ENCODE measurements at places on chromosomes 11 and 22. TPM values are rescaled to one million over a fixed set of nuclear protein-coding genes. Genes with fewer than 3 reads are reported as not detected.
A peak's percentile ranks its signal among the peaks of the same experiment; 100 is the strongest.

Gene TTLL12
- total RNA-seq: 36.6 TPM

Gene FAT3
- total RNA-seq: 80.6 TPM

Gene MS4A6A
- not detected for total RNA-seq

Gene RASSF10
- total RNA-seq: not detected

Gene EP300
- 127 TPM for total RNA-seq

Gene LAYN
- 0.98 TPM for total RNA-seq

Gene RTN4R
- total RNA-seq: 38.3 TPM

Gene C22orf15
- not detected for total RNA-seq

DNA sequence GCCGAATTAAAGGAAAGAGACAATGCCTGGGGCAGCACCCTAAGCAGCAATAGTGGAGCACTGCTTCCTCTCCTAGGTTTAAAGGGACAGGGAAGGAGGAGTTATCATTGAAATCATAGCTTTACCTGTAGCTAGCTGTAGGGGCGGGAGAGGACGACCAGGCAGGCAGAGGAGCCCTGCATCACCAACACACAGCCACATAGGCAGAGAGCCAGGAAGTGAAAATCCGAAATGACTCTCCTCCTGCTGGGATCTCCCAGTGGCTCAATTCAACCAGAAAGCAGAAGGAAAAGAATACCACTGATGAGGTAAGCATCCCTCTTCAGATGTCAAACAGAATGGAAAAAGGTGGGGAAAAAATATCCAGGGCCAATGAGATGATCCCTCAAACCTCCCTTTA, 20.4 kb downstream of the MRGPRX4 start:
- no peak for DNase-seq

DNA sequence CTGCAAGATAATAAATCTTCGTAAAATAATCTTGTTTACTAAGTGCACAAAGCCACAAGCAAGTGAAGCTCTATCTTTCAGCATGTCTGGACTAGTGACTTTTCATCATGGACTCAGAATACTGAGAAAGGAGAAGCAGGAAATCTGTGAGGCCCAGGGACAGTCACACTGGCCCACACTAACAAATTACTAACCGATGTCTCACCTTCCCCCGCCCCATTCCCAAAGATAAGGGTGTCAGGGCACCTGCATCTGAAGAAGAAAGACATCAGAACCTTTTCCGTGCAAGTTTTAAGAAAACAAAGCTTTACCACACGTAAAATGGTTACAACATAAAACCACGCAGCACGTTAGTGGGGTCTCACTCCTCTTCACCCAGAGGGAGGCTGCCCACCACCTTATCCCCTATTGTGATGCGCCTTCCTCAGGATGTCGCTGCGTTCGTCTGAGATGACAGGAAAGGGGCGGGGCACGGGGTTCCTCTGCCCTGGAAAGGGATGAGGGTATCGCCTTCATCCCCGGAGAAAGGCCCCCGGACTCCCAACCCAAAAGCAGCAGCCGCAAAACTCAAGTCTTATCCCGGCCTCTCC, 616 bp downstream of the BTBD10 start:
- peak; percentile 83 for DNase-seq

DNA sequence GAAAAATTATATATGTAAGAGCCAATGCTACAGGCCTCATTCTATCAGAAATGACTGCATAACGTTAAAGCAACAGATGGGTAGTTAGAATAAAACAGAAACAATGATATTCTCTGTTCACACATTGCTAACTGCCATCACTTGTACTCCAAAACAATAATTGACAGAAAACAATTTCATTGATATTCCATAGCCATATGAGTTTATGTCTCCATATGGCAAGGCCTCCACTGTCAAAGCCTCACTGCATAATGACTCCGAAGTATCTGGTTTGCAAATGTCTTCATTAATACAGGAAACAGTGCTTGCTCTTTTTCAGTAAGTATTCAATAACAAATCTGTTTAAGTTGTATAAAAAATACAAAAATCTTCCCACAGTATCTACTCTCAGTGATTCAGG, 9.9 kb downstream of the DDI1 start:
- no peak for DNase-seq

GRCh38 chr11:63556404-63557013, 6.7 kb downstream of the PLAAT2 start:
- no peak for DNase-seq

- DNase-seq: no peak
Observed at GRCh38 chr11:99932684-99933083, 754.4 kb upstream of the ARHGAP42 start.

DNA sequence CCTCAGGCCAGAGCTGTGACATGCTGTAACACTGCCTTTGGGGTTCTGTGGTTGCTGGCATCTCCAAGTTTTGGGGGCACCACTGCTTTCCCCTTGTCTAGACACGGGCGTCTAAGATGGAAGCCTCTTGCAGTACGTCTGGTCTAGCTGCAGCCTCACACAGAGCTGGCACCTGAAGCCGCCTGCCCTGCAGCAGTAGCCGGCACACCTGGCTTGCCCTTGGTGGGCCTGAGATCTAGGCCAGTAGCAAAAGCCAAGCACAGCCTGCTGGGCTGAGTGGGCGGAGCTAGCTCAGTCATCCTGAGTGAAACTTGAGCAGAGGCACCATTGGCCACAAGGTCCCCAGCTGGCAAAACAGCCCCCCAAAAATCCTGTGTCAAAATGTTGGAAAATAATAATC, 154.2 kb downstream of the DLG2 start:
- DNase-seq: no peak

DNA sequence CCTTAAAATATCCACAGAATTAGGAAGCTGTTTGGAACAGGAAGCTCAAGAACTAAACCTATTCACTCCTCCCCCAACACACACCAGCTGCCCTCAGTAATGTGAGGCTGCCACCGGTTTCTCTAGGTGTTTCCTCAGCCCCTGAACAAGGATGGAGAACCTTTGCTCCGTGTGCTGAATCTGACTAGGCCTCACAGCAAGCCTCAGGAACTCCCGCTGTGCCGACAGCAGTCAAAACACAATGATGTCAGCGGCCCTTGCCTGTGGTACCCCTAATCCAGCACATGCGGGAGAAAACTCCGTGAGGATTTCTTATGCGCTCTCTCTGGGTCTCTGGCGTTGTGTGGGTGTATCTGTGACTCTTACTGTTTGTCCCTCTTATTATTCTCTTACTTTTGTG, 153.3 kb downstream of the EFCAB6 start:
- DNase-seq: no peak

GRCh38 chr22:44702479-44703198, 635 bp downstream of the PRR5 start:
- peak; percentile 40 for DNase-seq

DNA sequence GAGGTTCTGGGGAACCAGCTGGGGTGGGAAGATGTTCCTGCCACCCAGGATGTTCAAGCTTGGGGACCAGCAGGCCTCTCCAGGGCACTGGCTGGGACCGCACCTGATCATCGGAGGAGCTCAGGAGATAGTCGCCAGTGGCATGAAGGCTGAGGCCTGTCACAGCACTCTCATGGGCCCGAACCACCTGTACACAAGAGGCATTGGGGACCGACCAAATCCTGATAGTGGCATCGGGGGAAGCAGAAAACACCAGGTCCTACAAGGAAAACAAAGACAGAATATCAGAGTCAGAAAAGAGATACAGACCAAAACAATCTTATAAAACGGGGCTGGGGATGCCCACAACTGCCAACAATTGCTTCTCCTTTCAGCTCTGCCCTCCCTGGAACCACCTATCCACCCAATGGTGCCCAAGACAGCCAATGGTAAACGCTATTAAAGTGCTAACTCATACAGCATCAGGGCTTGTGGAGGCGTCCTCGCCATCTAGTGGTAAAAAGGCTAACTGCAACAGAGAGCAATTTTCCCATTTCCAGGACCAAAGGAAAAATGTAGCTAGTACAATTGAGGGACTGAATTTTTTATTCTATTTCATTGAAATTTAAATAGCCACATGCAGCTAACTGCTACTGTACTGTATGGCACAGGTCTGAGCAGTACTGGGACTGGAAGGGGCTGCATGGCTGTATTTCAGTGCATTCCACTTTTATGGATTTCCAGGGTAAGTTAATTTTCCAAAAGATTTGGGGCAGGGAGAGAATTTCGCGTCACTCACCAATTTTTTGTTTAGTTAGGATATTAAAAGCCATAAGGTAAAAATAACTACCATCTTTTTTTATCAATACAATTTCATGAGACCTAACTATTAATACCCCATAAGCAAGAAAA, 7.1 kb downstream of the PRPF19 start:
- DNase-seq: no peak

DNA sequence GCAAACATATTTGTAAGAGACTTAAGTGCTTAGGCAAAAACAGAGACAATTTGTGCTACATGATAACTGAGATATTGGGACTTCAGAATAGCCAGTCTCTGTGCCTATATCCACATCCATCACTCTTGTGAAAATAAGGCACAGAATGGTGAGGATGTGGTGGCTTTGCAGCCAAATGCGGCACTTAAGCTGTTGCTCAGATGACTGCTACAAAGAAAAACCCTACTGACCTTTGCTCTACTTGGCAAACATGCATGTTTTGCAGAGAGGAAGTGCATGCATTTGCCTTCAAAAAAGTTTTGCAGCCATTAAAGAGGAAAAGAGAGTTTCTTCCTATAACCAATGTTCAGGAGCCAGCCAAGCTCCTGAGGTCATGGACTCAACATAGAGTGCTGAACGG, 675.0 kb upstream of the KIRREL3 start:
- DNase-seq: no peak

- no peak for DNase-seq
Observed at GRCh38 chr11:67634366-67635230, 4.9 kb upstream of the NUDT8 start.

- DNase-seq: peak; percentile 75
Observed at GRCh38 chr11:2269601-2270321, 627 bp downstream of the ASCL2 start.

- DNase-seq: peak; percentile 39
Observed at GRCh38 chr11:82775736-82776346, 42.2 kb upstream of the FAM181B start.

DNA sequence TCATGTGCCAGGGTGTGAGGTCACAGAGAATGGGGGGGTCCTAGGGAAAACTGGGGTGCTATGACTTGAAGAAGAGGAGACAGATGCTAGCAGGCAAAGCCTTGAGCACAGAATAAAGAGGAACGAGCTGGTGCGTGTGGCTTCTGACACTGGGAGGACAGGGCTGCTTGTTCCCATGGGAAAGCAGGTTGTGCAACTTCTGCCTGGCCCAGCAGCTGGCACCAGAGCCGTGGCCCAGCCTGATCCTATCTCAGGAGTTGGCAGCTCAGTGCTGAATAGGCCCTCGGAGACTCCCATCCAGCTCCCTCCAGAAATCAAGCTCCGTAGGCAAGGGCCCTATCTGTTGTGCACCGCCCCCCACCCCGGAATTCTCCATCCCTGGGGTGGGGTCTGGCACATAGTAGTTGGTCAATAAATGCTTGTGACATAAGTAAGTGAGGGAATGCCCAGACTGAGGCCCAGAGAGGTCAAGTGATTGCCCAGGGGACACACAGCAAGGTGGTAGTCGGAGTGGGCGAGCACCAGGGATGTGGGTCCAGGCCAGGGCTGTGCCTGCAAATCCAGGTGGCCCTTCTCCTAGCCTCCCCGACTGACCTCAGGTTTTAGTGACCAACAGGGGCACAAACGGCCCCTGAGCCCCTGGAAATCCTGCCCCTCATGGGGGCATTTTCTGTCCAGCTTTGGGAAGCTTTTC, 19.5 kb upstream of the FADD start:
- no peak for DNase-seq

Data from glutamatergic neuron (in vitro differentiated cells).